ENCODE measurements at places on chromosomes 5 and 9. TPM values are rescaled to one million over a fixed set of nuclear protein-coding genes. Genes with fewer than 3 reads are reported as not detected.

CCNI2 gene
- total RNA-seq, result not detected

BAG1 gene
- 49.2 TPM for total RNA-seq

SLC25A48 gene
- not detected for total RNA-seq

ARL14EPL gene
- not detected for total RNA-seq

DBH gene
- not detected for total RNA-seq

DNA sequence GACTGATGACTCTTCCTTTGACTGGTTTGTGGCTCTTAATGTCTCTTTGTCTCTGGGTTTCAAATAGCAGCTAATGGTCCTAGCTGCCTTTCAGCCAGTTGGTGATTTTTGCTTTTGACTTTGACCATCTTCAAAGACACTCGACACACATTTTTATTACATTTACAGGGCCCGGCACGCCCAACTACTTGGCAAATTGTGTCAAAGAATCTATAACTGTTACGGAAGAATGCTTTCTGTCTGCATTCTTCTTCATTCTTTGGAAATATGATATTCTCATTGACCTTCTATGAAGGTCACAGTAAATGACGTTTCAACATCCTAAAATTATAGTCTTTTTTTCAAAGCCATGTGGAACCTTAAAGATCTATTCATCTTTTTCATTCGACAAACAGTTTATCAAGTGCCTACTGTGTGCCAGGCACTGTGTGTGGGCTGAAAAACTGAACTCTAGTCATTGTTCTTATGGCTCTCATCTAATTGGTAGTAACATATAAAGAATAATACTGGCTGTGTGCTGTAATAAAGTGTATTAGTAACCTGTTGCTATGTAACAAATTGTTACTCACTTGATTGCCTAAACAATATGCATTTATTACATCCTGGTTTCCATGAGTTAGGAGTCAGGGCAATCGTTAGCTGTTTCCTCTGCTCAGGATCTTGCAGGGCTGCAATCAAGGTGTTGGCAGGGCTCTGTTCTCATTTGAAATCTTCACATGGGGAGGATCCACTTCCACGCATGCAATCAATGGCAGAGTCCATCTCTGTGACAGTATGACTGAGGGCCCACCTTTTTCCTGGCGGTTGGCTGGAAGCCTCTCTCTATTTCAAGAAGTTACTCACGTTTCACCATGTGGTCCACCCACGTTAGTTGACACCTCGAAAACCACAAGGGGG lies 7.0 kb upstream of the WHRN start:
- DNase-seq, result no peak

GRCh38 chr5:139633295-139634027 lies 14.7 kb upstream of the CXXC5 start:
- peak; percentile 81 for DNase-seq

DNA sequence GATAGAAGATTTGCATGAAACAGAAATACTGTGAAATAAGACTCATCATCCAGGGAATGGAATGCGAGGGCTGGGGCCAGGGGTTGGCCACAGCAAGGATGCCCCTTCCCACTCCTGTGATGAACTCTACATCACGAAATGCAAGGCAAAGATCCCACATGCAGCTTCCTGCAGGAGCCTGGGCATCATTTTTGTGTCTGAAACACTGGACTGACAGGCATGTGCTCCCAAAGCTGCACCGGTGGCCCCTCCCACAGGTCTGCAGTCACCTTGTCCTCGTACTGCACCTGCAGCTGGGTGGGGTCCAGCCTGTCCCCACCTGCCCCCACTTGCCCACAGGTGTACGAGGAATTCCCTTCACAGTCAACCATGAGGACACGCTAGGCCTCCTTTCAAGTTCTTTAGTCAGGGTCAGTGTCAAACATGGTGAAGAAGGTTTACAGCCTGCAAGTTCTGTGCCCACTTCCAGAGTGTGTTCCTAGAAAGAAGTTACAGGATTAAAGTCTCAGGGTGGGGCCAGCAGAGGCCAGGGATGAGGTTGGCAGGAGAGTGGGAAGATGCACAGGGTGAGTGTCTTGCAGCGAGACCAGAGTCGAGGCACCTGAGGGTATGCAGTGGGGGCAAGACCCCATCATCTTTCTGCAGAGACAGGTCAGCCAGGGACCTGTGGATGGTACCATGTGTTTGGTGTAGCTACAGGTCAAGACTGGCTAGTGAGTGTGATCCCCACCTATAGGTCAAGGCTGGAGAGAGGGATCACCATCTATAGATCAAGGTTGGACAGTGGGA lies 155.0 kb upstream of the IRX2 start:
- no peak for DNase-seq

GRCh38 chr9:100011062-100011681 lies 87.6 kb downstream of the ERP44 start:
- DNase-seq, result peak; percentile 62

GRCh38 chr9:69571032-69571431 lies 101.1 kb downstream of the APBA1 start:
- no peak for DNase-seq

GRCh38 chr5:171713152-171713551 lies 72.5 kb upstream of the SMIM23 start:
- no peak for DNase-seq

GRCh38 chr9:114157516-114158176 lies 2.3 kb downstream of the COL27A1 start:
- DNase-seq, result no peak

DNA sequence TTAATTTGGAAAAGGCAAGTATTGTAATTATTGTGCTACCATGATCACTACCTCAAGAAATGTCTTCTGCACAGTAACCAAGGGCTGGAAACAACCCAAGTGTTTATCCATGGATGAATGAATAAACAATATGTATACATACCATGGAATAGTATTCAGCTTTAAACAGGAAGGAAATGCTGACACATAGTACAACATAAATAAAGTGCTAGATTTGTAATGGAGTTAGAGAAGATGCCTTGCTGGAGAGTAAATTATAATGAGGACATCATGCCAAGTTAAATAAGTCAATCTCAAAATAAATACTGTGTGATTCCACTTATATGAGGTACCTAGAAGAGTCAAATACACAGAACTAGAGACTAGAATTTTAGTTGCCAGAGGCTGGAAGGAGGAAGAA lies 160.0 kb downstream of the CCDC192 start:
- DNase-seq, result no peak
